ENCODE measurements at places on chromosomes 16 and 17.

GRCh38 chr16:72092832-72093447, 480 bp downstream of the TXNL4B start:
- no peak for DNase-seq

DNA sequence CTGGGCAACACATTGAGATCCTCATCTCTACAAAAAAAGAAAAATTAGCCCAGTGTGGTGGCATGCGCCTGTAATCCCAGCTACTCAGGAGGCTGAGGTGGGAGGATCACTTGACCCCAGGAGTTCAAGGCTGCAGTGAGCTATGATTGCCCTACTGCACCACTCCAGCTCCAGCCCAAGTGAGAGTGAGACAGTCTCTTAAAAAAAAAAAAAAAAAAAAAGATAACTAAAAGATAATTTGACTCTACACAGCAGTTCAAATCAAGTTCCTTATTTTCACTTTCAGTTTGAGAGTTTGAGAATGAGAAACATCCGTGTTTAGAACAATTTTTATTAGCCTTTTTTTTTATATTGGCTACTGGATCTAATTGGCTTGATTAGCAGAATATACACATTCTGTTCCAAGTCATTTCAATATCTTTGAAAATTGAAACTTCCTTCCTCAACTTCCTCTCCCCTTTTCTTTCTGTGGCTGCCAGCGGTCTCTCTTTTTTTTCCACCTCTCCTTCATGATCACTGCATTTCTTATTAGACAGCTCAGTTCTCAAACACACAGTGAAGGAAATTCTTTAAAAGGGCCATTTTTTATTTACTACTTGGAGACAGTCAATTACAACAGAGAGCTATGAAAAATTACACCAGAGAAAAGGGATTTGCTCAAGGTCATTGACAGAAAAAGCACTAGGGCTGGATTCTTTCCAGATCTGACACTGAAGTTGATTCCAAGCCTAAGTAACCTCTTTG, 4.5 kb upstream of the ACSF2 start:
- DNase-seq = no peak

DNA sequence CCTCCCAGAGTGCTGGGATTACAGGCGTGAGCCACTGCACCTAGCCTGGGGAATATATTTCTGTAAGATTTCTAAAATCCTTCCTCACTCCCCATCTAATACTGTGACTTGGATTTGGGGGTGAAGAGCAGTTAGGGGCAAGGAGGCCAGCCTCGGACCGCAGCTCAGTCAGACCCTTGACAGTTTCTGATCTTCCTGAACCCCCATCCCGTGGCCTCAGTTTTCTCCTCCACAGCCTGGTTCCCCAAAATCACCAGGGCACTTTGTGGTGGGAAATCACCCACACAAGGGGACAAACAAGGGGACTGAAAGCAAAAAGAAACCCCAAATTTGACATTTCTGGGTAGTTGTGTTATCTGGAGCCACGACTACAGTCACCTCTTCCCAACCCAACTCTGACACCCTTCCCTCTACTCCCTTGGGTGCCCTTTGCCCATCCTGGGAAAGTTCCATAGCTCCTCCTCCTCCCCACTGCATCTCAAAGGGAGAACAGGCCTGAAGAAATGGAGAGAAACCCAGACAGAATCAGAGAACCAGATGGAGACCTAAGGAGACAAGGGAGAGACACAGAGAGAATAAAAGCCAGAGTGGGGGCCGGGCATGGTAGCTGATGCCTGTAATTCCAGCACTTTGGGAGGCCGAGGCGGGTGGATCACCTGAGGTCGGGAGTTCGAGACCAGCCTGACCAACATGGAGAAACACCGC, 2.8 kb upstream of the STAT5A start:
- no peak for DNase-seq

- DNase-seq = no peak
Measured at GRCh38 chr17:16406742-16407674, 8.4 kb upstream of the TRPV2 start.

- DNase-seq = no peak
Measured at GRCh38 chr16:87436225-87437172, 44.4 kb downstream of the MAP1LC3B start.

- no peak for DNase-seq
Measured at GRCh38 chr16:83354015-83354414, 453.8 kb upstream of the HSBP1 start.

- DNase-seq = no peak
Measured at GRCh38 chr16:78509965-78510364, 410.5 kb downstream of the WWOX start.

GRCh38 chr17:1351971-1352370, 48.1 kb downstream of the YWHAE start:
- no peak for DNase-seq

GRCh38 chr17:41002814-41003213, 3.1 kb upstream of the KRTAP3-2 start:
- DNase-seq = no peak

- no peak for DNase-seq
Measured at GRCh38 chr16:56244612-56245011, 53.3 kb downstream of the GNAO1 start.

- no peak for DNase-seq
Measured at GRCh38 chr17:77838748-77839697, 119.5 kb upstream of the TNRC6C start.

GRCh38 chr17:59380474-59380873, 49.0 kb downstream of the YPEL2 start:
- no peak for DNase-seq

- no peak for DNase-seq
Measured at GRCh38 chr16:85830821-85831220, 31.3 kb downstream of the COX4I1 start.

DNA sequence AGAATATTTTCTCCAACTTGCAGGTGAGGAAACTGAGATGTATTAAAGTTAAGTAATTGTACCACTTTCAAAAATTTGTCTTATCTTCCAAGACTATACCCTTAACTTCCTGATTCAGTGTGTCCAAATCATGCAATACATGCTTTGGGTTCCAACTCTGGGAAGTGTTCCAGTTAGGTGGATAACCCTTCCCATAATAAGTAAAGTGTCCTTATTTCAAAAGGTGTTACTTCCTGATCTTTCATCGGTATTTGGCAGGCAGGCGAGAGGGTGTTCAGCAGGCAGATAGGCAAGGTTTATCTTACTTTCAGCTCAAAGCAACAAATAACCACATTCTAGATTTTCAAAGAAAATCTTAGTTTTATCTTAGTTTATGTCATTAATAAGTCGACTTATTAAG, 46.3 kb upstream of the ARHGAP44 start:
- DNase-seq = no peak
